CD4-positive, alpha-beta memory T cell (primary cell): ENCODE measurements at places on chromosomes 7 and 10. TPM values are rescaled to one million over a fixed set of nuclear protein-coding genes. Genes with fewer than 3 reads are reported as not detected.

ITIH5 gene
- total RNA-seq, result not detected

GRID2IP gene
- 0.47 TPM for total RNA-seq

ZNF727 gene
- 0.25 TPM for total RNA-seq

AUTS2 gene
- 32.1 TPM for total RNA-seq

TMEM176B gene
- 2.3 TPM for total RNA-seq

AGMO gene
- not detected for total RNA-seq

ASZ1 gene
- not detected for total RNA-seq

PON1 gene
- not detected for total RNA-seq

ANXA7 gene
- total RNA-seq, result 103 TPM

CLRN3 gene
- total RNA-seq, result not detected

CFAP58 gene
- total RNA-seq, result not detected

DNA sequence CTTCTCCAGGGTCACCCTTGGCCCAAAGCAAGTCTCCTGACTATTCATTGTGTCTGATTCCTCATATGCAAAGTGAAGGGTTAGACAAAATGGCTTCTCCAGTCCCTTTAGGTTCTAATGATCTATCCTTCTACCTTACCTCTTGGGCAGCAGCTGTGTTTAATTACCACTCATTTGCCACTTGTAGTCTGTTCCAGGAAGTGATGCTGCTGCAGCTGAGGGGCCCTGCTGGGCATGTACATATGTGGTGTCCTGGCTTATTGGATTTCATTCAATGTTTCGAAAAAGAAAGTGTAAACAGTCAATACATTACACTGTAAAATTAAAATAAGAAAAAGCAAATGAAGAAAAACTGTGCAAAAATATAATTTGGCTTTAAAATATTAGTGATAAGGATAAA lies 36.6 kb downstream of the SCIN start:
- no peaks in the 10 kb centered on the region for H3K4me1 ChIP-seq
- no peak for DNase-seq
- H3K4me3 ChIP-seq, result no peak overlapping the region
- no peaks in the 10 kb centered on the region for H3K27me3 ChIP-seq
- H3K27ac ChIP-seq, result no peak overlapping the region

- no peak overlapping the region for H3K27ac ChIP-seq
- no peak for DNase-seq
- no peaks in the 10 kb centered on the region for H3K36me3 ChIP-seq
- H3K27me3 ChIP-seq, result no peaks in the 10 kb centered on the region
- H3K4me1 ChIP-seq, result no peaks in the 10 kb centered on the region
- H3K4me3 ChIP-seq, result no peak overlapping the region
Measured at GRCh38 chr10:85490431-85490830, 876.2 kb downstream of the GRID1 start.

DNA sequence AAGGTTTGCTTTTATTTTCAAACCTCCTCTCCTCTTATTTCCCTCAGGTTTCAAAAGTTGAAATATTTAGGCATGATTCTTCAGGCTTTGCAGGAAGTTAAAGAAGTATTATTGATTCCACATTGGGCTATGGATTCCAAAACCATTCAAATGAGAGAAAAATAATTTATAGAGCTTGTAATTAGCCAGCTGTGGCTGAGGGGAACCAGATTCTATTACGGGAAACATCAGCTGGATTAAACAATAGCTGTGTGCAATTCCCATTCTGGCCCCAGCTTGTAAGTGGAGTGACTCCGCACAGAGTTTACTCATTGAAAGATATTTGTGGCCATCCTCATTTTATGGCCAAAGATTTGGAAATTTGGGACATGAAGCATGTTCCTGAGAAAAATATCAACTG lies 77.0 kb upstream of the PHYHIPL start:
- no peaks in the 10 kb centered on the region for H3K27me3 ChIP-seq
- no peak overlapping the region for H3K27ac ChIP-seq
- no peak overlapping the region for H3K4me3 ChIP-seq
- H3K4me1 ChIP-seq, result no peaks in the 10 kb centered on the region

DNA sequence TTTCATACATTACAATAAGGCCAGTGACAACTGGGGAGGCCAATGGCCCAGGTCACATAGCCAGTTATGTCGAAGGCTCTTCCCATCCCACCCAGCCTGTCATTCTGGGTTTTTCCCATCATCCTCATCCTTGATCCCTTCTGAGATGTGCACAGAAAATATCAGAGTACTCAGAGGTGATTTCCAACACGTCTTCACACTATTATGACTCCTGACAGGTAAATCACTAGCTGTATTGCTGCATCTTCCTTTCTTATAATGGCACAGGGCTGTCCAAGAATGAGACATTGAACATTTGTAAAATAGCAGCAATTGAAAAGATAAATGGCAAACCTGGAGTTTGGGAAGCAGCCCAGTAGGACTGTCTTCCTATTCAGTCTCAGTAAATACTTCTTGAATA lies 159.9 kb downstream of the PLXNA4 start:
- no peak for DNase-seq
- H3K27ac ChIP-seq, result no peak overlapping the region
- H3K36me3 ChIP-seq, result no peaks in the 10 kb centered on the region
- no peak overlapping the region for H3K4me3 ChIP-seq
- no peaks in the 10 kb centered on the region for H3K4me1 ChIP-seq
- H3K27me3 ChIP-seq, result no peaks in the 10 kb centered on the region

DNA sequence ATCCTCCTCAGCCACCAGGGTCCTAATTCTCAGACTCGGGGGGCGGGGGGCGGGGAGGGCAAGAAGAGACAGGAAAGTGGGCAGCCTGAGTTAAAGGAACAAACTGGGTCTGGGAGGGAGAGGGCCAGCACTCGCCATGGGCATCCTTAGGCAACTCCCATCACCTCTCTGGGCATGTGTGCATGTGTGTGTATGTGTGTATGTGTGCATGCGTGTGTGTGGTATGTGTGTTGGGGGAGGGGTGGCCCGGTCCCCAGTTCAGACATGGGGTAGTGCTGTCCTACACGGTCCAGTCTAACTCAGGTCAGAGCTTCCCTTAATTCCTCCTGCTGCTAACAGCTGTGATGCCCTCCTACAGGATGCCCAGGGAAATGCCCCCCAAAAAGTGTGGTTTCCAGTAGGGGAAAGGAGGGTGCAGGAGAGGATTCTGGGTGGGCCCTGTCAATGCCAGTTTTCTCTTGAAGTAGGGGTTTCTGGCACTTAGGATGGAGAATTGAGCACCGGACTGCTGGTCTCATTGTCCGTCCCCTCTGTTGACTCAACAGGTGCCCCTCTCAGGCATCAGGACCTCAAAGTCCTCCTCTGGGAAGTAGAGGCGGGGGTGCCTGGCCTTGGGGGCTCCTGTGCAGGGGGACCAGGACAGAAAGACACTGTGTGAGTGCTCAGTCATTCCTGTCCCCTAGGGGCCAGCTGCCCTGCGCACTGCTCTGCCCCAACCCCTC lies 15.1 kb upstream of the ZMIZ1 start:
- no peaks in the 10 kb centered on the region for H3K27me3 ChIP-seq
- no peaks in the 10 kb centered on the region for H3K36me3 ChIP-seq
- peaks cover 34% of the 10 kb centered on the region for H3K4me1 ChIP-seq
- H3K27ac ChIP-seq, result no peak overlapping the region

GRCh38 chr7:114086914-114087652 lies 168.3 kb upstream of the PPP1R3A start:
- H3K27ac ChIP-seq, result no peak overlapping the region
- peaks cover 33% of the 10 kb centered on the region for H3K27me3 ChIP-seq
- DNase-seq, result peak; percentile 5
- no peaks in the 10 kb centered on the region for H3K36me3 ChIP-seq
- H3K4me3 ChIP-seq, result no peak overlapping the region
- peaks cover 46% of the 10 kb centered on the region for H3K4me1 ChIP-seq

DNA sequence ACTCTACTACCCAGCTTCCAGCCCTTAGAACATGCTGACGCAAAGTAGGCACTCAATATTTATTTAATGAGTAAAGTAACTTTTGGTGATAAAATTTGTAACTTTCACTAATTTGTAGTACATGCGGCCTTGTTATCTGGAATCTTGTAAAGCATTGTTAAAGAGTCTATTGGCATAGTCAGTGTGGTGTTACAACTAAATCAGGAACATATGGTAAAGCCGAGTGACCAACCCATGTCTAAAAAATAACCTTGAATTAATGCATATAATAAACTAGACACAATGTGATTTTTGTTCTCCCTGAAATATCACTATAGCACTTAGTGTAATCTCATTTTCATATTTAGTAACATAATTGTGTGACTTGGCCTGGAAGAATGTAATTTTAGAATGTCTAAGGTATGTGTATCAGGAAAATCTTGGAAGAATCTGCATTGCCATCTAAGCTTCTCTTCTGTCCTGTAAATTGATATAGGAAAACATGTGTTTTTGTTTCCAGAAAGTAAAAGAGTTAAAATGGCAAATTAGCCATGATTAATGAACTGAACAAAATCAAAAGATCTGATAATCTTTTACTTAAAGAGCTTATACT lies 256.7 kb upstream of the GNAI1 start:
- no peak overlapping the region for H3K4me3 ChIP-seq
- no peaks in the 10 kb centered on the region for H3K36me3 ChIP-seq
- no peak for DNase-seq
- H3K4me1 ChIP-seq, result no peaks in the 10 kb centered on the region

GRCh38 chr10:42640610-42641229 lies 2.4 kb upstream of the ZNF33B start:
- peaks cover 25% of the 10 kb centered on the region for H3K4me1 ChIP-seq
- DNase-seq, result no peak
- H3K27ac ChIP-seq, result no peak overlapping the region
- H3K36me3 ChIP-seq, result no peaks in the 10 kb centered on the region
- no peaks in the 10 kb centered on the region for H3K27me3 ChIP-seq

- DNase-seq, result no peak
- H3K4me1 ChIP-seq, result peaks cover 29% of the 10 kb centered on the region
- H3K36me3 ChIP-seq, result no peaks in the 10 kb centered on the region
- H3K27ac ChIP-seq, result no peak overlapping the region
- H3K4me3 ChIP-seq, result no peak overlapping the region
Measured at GRCh38 chr10:126470991-126471390, 82.7 kb upstream of the ADAM12 start.

DNA sequence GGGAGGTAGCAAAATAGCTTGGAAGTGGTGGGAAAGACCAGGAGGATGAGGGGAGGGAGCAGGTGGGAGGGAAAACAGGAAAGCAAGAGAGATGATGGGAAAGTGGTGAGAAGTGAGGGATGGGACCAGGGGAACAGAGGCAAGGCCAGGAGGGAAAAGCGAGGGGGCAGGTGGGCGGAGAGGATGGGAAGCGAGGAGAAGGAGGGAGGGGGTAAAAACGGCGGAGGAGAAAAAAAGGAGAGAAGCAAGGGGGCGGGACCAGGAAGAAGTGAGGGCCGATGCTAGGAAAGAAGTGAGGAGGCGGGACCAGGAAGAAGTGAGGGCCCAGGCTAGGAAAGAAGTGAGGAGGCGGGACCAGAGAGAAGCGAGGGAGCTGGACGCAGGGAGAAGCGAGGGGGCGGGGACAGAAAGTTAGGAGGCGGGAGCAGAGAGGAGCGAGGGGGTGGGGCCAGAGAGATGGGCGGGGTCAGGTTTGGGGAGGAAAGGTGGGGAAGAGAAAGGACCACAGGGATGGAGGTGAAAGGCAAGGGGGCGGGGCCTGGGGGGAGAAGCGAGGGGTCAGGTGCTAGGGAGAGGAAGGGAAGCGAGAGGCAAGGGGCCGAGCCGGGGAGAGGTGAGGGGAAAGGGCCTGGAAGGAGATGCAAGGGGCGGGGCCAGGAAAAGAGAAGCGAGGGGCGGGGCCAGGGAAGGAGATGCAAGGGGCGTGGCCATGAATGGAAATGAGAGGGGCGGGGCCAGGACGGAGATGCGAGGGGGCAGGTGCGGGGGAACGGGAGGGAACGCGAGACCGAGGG lies 984 bp downstream of the SMURF1 start:
- no peaks in the 10 kb centered on the region for H3K36me3 ChIP-seq
- peaks cover 25% of the 10 kb centered on the region for H3K4me1 ChIP-seq
- peak; percentile 94 for DNase-seq
- peak overlapping the region; percentile 80 for H3K27ac ChIP-seq
- no peaks in the 10 kb centered on the region for H3K27me3 ChIP-seq
- peak overlapping the region; percentile 49 for H3K4me3 ChIP-seq

- no peak for DNase-seq
- H3K4me3 ChIP-seq, result no peak overlapping the region
- H3K36me3 ChIP-seq, result no peaks in the 10 kb centered on the region
- no peaks in the 10 kb centered on the region for H3K4me1 ChIP-seq
- H3K27me3 ChIP-seq, result no peaks in the 10 kb centered on the region
Measured at GRCh38 chr10:23056186-23056579, 39.2 kb upstream of the MSRB2 start.

DNA sequence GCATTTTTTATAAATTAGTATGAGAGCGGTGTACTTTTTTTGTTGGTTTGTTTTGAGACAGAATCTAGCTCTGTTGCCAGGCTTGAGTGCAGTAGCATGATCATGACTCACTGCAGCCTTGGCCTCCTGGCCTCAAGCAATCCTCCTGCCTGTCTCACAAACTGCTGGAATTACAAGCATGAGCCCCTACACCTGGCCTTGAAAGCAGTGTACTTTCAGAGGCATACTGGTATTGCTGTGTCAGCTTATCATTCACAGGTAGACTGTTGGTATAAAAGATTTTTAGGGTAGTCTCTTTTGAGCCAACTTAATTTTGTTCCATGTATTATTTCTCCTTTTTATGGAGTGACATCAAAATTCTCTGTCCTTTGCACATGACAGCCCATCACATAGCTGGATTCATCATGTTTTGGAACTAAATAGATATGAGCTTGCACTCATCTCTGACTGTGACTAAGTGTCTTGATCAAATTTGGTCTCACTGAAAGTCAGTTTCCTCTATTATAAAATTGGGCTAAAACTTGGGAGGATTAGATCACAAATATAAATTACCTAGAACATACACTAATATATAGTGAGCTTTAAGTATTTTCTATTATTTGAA lies 12.4 kb downstream of the GNAT3 start:
- H3K36me3 ChIP-seq, result no peaks in the 10 kb centered on the region
- no peaks in the 10 kb centered on the region for H3K27me3 ChIP-seq
- no peak overlapping the region for H3K27ac ChIP-seq
- no peak for DNase-seq

DNA sequence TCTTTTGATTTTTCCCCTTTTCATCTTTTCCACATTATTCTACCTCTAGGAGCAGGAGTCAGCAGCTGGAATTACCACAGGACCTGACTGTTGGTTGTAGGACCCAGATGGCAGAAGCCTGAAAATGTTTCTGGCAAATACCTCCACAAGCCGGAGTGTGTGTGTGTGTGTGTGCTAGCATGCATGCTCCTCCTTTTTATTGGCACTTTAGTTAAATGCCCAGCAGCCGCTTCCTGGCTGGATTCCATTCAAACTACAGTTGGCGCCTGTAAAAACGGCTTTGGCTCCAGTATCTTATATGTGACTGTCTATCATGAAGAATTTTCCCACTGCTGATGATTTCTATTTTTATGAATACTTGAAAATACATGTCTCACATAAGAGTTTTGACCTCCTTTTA lies 319.7 kb upstream of the SP4 start:
- H3K27ac ChIP-seq, result no peak overlapping the region
- no peaks in the 10 kb centered on the region for H3K4me1 ChIP-seq
- H3K4me3 ChIP-seq, result no peak overlapping the region
- no peak for DNase-seq
- H3K36me3 ChIP-seq, result no peaks in the 10 kb centered on the region
- H3K27me3 ChIP-seq, result no peaks in the 10 kb centered on the region

GRCh38 chr10:34188221-34188620 lies 626.9 kb downstream of the PARD3 start:
- H3K27ac ChIP-seq, result no peak overlapping the region
- H3K27me3 ChIP-seq, result no peaks in the 10 kb centered on the region
- H3K4me3 ChIP-seq, result no peak overlapping the region
- H3K36me3 ChIP-seq, result no peaks in the 10 kb centered on the region
- no peaks in the 10 kb centered on the region for H3K4me1 ChIP-seq
- DNase-seq, result no peak
